ENCODE measurements at places on chromosomes 2 and 18.

DNA sequence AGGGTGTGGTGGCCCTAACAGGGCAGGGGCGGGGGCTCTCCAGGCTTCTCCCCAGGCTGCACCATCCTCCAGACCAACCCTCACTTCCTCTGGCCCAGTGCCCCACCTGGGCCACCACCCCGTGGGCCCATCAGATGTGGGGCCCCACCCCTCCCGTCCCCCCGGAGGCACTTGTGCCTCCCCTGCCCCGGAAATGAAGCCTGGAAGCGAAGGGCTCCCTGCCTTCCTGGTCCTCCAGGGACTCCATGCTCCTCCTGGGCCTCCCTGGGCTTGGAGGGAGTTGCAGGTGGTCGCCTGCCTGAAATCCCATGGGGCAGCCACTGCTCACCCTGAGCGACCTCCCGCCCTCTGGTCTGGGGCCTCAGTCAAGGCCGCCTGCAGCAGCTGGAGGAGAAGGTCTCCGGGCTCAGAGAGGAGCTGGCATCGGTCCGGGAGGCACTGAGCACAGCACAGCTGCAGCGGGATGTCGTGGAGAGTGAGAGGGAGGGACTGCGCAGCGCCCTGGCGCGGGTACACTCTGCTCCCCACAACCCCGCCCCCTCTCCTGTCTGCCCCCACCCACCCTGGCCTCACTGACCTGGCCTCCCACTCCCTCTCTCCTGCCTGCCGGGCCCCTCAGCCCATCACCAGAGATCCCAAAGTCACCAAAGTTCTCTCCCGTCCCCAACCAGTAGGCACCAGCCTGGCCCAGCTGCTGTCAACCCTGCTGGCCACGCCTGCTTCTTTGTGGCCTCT, 28.0 kb downstream of the CROCC2 start:
- peak; percentile 26 for DNase-seq

DNA sequence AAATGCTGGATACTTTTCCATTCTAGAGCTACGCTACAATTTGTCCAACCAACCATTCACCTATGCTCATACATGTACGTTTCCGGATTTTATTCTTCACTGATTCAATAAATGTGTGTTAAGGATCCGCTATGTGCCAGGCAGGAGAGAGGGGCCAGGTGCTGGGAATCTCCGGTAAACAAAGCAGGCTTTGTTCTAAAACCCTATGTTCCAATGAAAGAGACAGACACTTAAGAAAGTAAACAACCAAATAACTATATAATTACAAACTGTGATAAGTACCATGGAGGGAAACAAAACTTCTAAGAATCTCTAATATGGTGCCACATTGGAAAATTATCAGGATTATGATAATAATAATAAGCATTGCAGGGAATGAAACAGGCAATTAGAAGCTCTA, 22.2 kb upstream of the POMC start:
- no peak for DNase-seq

- no peak for DNase-seq
Observed at GRCh38 chr2:31166925-31167324, 28.7 kb upstream of the GALNT14 start.

GRCh38 chr2:30772021-30772705, 35.1 kb downstream of the CAPN13 start:
- DNase-seq = no peak

DNA sequence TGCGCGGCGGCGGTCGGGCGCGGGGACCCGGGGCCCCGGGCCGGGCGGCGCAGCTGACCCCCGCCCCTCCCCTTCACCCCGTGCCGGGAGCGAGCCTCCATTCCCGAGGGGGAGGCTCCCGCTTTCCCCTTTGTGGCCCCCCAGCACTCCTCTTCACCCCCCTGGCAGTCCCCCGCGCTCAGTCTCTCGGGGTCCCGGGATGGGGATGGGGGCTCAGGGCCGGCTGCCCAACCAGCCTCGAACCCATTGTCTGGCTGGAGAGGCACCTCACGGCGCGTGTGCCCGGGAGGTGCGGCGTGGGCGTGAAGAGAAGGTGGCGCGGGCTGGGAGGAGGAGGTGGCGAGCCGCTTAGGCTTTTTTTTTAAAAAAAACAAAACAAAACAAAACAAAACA, 748 bp downstream of the FMNL2 start:
- no peak for DNase-seq

GRCh38 chr2:36566887-36567286, 31.1 kb downstream of the FEZ2 start:
- DNase-seq = no peak

GRCh38 chr2:174738841-174739240, 25.4 kb downstream of the CHRNA1 start:
- DNase-seq = no peak

- DNase-seq = no peak
Observed at GRCh38 chr18:71849407-71849806, 694.7 kb downstream of the CBLN2 start.

DNA sequence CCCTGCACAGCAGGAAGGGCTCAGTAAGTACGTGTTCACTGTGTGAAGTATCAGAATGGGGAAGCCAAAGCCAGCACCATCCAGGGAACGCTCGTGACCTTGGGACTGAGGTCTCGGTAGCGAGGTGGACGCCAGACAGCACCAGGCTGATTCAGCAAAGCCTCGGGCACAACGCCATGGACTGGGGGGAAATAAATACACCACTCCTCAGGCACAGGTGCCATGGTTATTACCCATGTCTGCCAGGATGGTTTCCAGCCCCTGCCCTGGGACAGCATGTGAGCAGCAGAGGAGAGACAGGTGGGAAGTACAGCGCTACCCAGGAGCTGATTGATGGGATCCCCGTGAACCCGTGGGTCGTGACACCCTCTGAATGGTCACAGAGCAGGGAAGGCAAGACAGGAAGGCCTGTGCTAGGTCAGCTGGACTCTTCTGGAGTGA, 53.0 kb downstream of the REEP1 start:
- DNase-seq = no peak

GRCh38 chr2:86523491-86523890, 39.8 kb downstream of the CHMP3 start:
- no peak for DNase-seq

DNA sequence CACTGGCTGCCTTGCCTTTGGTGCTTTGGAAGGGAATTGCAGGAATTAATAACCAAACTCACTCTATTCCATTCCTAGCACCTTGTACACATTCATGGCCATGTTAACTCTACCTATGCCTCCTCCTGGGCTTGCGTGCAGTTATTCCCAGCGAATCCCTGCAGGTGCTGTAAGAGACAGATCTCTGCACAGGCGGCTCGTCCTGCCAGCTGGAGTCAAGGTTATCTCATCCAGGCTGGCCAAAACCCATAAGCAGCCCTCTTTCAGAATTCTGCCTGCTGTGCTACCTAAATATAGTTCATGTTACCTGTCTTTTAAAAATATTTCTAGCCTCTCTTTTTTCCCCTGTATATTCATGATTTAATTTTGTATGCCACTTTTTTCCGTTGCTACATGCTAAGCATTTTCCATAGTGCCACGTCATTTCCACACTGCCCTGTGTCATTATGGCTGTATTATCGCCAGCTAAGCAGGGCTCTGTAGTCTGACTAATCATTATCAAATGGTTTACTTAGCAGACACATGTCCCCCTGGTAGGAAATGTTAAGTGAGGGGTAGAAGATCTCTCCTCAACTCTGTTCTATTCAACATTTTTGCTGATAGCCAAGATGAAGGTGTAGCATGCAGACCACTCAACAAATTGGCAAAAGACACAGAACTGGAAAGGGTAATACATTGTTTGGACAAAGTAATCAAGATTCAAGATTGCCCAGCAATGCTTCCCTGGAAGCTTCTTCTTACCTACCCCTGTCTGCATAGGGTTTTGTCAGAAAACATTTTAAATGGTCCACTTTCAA, 79.7 kb upstream of the TAF1B start:
- DNase-seq = no peak

GRCh38 chr2:78315368-78315767, 710.1 kb upstream of the REG3G start:
- no peak for DNase-seq

DNA sequence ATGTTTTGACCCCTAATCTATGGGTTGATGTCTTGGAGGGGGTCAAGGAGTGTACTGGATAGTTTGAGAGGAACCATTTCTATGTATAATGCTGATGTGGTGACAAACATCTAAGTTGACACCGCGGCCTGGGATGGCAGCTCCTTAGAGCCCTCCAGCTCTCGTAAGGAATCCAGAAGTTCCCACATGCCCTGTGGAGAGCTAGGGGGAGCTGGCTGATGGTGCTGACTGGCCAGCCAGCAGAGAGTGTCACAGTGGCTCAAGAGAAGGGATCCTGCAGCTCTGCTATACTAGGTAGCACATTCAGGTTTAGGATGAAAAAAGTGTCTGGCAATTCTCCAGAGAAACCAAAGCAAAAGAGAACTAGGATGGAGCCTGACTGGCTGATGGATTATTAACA, 842.2 kb upstream of the VRK2 start:
- no peak for DNase-seq

- DNase-seq = no peak
Observed at GRCh38 chr2:240207661-240208060, 67.2 kb upstream of the OTOS start.

- no peak for DNase-seq
Observed at GRCh38 chr2:234322766-234323465, 174.0 kb downstream of the ARL4C start.

GRCh38 chr2:158695305-158695704, 99.8 kb upstream of the DAPL1 start:
- DNase-seq = no peak

- DNase-seq = no peak
Observed at GRCh38 chr2:52340171-52340570, 1308.2 kb upstream of the NRXN1 start.

DNA sequence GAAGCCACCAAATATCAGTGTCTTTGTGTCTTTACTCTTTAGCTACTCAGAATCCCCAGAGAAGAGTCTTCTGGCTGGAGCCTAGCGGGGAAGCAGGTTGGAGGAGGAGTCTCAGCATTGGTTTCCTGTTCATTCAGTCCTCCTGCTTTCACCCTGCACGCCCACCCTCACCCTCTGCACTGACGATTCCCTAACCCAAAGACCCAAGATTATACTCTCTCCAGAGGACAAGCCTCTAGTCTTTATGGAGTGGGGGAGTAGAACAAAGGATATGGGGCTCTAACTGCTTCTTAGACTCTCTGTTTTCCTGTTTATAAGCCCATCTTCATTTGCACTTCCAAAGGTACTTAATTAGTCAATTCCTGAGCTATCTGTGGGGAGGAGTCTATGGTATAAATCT, 338.8 kb downstream of the AGPS start:
- DNase-seq = no peak

GRCh38 chr18:12656938-12657683, 796 bp downstream of the SPIRE1 start:
- DNase-seq = no peak

GRCh38 chr2:235187806-235188205, 236.0 kb downstream of the SH3BP4 start:
- DNase-seq = no peak

DNA sequence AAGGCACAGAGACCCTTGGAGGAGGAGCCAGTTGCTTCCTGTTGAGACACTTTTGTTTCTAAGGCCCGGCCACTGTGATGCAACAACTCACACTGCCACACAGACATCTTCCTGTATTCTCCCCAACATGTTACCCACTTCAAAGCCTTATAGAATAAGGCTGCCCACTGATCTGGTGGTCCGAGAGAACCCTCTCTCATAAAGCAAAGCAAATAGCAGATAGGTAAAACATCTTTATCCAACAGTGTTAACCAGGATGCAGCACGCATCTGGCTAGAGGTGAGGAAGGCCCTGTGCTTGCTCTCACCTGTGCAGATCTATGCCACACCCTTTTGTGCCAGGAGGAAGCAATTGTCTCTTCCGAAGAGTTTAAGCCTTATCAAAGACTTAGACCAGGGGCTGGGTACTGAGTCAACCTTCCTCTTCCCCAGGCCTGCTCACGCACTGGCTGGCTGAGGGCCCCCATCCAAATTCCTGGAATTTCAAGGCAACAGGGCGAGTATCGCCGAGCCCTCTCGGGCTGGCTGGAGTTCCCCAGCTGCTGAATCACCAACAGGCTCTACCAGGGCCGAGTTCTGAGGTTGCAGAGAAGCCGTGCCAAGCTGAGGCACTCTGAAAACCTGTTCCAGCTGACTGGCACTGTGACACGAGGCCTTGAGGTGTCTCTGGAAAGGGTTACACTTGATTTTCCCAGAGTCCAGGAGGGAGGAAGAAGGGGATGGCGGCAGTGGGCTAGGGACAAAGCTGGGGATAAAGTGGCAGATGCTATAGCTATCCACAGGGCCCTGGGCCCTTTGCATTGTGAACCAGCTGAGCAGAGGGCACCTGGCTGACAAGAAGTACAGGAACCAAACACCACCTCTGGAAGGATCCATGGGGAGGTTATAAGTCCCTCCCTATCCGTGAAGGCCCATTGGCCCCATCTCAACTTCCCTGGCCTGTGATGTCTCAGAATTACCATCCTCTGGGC, 29.3 kb downstream of the TGFA start:
- no peak for DNase-seq

DNA sequence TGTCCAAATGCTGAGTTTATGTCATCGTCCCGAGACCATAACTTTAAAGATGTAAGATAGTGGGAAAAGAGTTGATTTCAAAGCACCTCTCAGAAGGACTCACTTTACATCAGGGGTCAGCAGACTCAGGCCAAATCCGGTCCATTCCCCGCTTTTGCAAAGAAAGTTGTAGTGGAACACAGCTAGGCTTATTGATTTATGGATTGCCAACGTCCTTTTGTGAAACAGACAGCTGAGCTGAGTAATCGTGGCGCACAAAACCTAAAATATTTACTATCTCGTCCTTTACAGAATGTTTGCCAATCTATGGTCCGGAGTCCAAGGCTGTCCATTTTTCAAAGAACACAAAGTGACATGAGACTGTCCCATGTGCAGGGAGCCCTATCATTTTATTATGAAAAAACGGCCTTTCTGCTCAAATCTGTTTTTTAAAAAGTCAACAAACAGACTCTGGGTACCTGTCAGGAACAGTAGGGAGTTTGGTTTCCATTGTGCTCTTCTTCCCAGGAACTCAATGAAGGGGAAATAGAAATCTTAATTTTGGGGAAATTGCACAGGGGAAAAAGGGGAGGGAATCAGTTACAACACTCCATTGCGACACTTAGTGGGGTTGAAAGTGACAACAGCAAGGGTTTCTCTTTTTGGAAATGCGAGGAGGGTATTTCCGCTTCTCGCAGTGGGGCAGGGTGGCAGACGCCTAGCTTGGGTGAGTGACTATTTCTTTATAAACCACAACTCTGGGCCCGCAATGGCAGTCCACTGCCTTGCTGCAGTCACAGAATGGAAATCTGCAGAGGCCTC, at the start of gene IL1RN:
IL1RN (plus strand) TSS at position 754 of the 801 bp plus-strand sequence; CDS start at position 781, 27 bp downstream.
- peak; percentile 42 for DNase-seq

- DNase-seq = peak; percentile 77
Observed at GRCh38 chr2:10448576-10449485, 704 bp upstream of the ODC1 start.

Data from tibial nerve (tissue), 4 donors.